SJCRH30 (cell line): ENCODE measurements at places on chromosomes 4 and X. TPM values are rescaled to one million over a fixed set of nuclear protein-coding genes. Genes with fewer than 3 reads are reported as not detected.

SORCS2 gene
- total RNA-seq: 1.1 and 1.4 TPM in 2 replicates

- DNase-seq: no peak
These were observed 423 bp downstream of the CRMP1 start for GRCh38 chr4:5892323-5893003.

XAGE1A gene
- not detected in 2 replicates for total RNA-seq

ADGRL3 gene
- total RNA-seq: 0.35 and 0.40 TPM in 2 replicates

- no peak for DNase-seq
These were observed 5.8 kb downstream of the BMP2K start for GRCh38 chr4:78781924-78782323.

DNA sequence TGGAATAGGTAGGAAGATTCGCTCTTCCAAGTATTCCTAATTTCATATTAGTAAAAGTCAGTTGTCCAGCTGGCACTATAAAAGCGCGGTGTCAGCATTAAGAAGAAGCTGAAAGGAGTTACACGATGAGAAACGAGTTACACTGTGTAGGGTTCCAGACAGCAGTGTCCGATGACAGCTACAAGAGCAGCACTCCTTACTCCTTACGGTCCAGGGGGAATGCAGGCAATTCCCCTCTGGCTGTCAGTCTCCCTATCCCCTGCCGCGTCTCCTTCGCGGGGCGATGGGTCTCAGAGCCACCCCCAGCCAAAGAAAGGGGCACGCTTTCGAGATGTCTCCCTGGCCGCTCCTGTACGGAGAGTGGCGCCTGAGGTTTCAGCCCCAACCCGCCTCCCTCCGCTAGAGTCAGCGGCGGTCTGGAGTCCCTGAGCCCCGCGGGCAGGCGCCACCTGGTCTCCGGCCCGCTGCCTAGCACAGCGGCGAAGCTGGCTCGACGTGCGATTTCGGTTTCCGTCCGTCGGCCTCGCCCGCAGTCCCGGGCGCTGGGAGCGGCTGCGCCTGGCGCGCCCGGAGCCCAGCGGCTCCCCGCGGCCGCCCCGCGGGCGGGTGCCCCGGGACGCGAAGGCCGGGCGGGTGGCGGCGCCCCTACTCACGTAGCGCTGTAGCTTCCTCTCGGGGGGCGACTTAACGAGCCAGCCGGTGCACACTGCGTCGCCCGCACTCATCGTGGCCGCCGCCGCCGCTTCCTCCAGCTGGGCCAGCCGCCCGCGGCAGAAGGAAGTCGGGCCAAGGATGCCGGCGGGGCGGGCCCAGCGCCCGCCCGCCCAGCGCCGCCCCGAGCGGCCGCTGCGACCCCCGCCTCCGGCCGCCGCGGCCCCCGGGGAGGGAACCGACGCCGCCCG is at the start of gene GAB3:
Gene GAB3 (minus strand): TSS at position 777 of the 902 bp plus-strand sequence. CDS start 52 bp downstream, at position 725.
- DNase-seq: no peak

ANKRD17 gene
- total RNA-seq: 77.1 and 82.3 TPM in 2 replicates

SLC10A4 gene
- not detected in 2 replicates for total RNA-seq

WNK3 gene
- total RNA-seq: 4.3 and 4.7 TPM in 2 replicates

- DNase-seq: no peak
These were observed 278.3 kb downstream of the INPP4B start for GRCh38 chr4:142567620-142568451.

- DNase-seq: peak; percentile 89
These were observed 79.6 kb downstream of the SMIM20 start for GRCh38 chr4:25993395-25994185.

DNA sequence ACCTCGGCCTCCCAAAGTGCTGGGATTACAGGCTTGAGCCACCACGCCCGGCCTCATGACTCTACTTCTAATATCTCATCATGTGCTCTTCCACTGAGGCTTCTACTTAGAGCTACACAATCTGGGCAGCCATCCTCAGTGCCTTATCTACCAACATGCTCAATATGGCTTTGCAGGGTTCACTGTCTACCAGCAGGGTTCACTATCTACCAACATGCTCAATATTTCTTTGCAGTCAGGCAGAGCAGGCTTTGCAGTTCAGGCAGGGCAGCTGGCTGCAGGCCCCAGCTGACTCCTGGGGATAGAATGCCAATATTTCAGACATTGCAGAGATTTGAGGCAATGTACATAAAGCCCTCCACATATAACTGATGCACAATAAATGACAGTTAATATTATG is 47.5 kb downstream of the PKD2 start:
- peak; percentile 52 for DNase-seq

DNA sequence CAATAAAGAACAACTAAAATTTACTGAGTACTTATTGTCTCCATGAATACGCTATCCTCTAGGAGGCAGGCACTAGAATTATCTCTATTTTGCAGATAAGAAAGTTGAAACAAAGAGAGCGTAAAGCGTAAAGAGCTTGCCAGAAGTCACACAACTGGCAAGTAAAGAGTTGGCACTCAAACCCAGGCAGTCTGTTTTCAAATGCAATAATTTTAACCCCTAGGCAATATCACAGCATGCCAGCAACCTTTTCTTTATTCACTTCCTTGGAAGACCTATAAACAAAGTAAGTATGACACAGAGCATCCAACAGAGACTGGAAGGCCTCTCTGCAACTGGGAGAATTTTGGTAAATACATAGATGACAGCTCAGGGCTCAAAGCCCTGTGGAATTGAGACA is 23.2 kb upstream of the AMELX start:
- no peak for DNase-seq

HSD17B10 gene
- 95.4 and 116 TPM in 2 replicates for total RNA-seq

GRCh38 chr4:76570141-76570973 is 135.3 kb downstream of the SHROOM3 start:
- DNase-seq: no peak

GRCh38 chr4:124151031-124151430 is 561.5 kb downstream of the ANKRD50 start:
- no peak for DNase-seq

TLR2 gene
- total RNA-seq: not detected in 2 replicates

DNA sequence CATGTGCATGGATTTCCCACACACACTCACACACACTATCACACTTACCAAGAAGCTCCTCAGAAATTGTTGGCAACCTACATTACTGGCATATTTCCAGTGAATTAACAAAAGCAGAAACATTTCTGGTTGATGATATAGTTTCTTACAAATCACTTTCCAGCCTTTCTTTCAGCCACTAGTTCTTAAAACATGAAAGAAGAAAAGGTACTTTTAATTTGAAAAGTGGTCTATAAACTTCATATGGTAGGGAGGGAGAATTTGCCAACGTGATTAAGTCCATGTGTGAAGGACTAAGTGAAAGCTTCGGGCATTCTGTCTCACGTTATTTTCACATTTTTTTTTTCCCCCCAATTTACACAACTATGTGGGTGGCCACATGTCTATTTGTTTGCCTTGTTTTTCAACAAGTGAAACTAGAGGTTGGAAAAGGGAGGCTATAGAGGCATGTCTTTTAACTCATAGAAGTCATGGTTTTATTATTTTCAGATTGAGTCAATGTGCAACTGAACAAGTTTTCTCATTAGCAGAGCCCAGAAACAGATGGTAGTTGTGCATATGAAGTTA is 832.1 kb upstream of the INTU start:
- DNase-seq: peak; percentile 20

GRCh38 chrX:10922159-10922558 is 189.0 kb upstream of the HCCS start:
- peak; percentile 6 for DNase-seq

TCEAL6 gene
- total RNA-seq: not detected in 2 replicates

DNA sequence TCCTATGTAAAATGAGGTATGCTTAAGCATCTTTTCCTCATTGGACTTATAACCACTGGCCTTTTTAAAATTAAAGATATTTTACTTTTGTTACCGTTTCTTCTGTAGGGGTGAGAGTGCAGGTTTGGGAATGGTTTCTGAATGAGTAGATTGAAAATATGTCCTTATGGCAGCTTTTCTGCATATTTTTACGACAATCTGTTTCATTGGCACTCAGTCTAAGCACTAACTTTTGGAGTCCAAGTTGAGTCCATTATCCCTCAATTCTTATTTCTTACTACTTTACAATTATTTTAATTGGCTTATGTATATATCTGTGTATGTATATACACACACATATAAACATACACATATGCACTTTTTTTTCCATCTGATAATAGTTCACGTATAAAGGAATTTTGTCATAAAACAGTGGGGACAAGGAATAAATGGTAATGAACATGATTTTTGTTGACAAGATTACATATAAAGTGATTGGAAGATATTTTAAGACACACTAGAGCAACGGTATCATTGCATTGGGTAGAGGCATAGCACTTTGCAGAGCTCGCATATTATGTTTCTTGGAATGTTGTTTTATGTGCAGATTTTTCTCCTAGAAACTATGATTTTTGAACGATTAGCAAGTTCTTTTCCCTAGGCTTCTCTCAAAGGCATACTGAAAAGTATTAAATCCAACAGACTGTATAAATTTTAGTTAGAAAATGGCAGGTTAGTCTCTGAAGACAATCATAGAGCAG is 133.0 kb downstream of the FAT4 start:
- DNase-seq: no peak

DNA sequence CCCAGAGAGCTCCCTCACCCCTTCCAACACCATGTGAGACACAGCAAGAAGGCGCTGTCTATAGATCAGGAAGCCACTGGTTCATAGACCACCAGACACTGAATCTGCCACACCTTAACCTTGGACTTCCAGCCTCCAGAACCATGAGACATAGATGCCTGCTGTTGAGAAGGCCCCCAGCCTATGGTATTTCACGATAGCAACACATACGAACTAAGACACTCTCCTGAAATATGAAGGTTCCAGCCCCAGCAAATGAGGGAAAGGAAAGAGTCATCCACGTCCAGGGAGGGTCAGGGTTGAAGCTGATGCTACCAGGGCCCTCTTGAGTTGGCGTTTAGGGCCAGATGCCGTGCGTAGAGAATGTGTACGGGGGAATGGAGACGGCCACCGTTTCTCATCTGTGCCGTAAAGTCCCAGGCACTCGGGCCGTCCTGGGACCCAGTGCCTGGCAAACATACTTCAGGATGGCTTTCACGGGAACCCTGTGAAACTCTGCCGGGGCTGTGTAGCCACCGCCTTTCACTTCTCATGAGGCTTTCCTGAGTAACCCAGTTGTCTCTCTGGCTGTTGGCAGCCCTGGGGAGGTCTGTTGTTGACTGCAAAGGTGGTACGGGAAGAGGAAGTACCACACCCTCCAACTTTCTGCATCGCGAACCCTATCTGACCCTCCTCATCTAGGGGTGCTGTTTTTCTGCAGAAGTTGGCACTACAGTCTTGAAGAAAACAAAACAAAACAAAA is 17.7 kb upstream of the P2RY8 start:
- DNase-seq: no peak

- DNase-seq: no peak
These were observed 8.2 kb upstream of the SMPX start for GRCh38 chrX:21766101-21766500.

- DNase-seq: no peak
These were observed 191.4 kb upstream of the NHS start for GRCh38 chrX:17183566-17183965.

GRCh38 chrX:105116486-105116885 is 104.0 kb downstream of the TEX13A start:
- no peak for DNase-seq

ZNF718 gene
- 10.1 and 12.0 TPM in 2 replicates for total RNA-seq

DNA sequence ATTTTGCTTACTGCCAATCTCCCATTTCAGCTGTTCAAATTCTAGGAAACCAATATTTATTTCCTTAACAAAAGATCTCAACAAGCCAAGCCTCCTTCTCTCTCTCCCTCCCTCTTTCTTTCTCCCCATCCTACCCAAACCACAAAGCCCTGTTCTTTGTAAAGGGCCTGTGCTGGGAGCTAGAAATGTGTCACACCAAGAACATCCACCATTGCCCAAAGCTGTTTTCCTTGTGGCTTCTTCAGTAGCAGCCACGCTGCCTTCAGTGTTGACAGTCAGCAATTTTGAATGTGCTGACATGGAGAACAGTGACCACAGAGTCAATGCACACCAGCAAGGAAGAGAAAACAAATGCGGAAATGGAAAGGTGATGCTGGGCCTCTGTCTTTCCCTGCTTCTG is 203.0 kb downstream of the MAML3 start:
- DNase-seq: peak; percentile 6

DNA sequence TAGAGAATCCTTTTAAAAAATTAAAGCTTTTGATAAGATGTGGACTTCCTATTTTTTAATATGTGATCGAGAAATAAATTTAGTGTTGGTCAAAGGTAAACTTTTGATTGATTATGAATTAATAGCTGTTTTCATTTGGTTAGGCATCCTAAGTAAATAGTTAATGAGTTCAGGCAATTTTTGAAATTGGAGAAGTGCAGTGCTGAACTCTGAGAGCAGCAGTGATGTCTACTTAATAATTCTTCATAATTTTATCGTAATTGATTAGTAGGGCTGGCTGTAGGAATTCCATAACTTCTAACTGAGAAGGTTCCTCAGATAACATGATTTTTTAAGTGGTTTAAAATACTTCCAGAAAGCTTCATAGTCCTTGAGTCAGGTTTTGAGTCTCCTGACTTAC is 1.5 kb downstream of the MND1 start:
- no peak for DNase-seq

GRCh38 chr4:110088670-110089069 is 109.7 kb downstream of the ELOVL6 start:
- DNase-seq: peak; percentile 6

SPANXC gene
- not detected in 2 replicates for total RNA-seq

FGFR3 gene
- 2.0 and 2.4 TPM in 2 replicates for total RNA-seq

- DNase-seq: no peak
These were observed 25.9 kb downstream of the LIAS start for GRCh38 chr4:39484582-39485272.

NAA11 gene
- 0.12 TPM in 1 of 2 replicates, not detected in the other for total RNA-seq

CXorf65 gene
- 0.25 and 0.28 TPM in 2 replicates for total RNA-seq
